CD4-positive, CD25-positive, alpha-beta regulatory T cell (primary cell): ENCODE measurements at places on chromosomes 1 and 21.

GRCh38 chr1:6782151-6782550, 3.1 kb upstream of the CAMTA1 start:
- H3K27me3 ChIP-seq, result no peaks in the 10 kb centered on the region
- peaks cover 21% of the 10 kb centered on the region for H3K4me1 ChIP-seq
- no peak overlapping the region for H3K4me3 ChIP-seq
- DNase-seq, result no peak

GRCh38 chr1:111553196-111553595, 49.8 kb upstream of the ADORA3 start:
- no peak overlapping the region for H3K4me3 ChIP-seq
- H3K27ac ChIP-seq, result no peak overlapping the region
- H3K4me1 ChIP-seq, result no peaks in the 10 kb centered on the region
- DNase-seq, result no peak
- H3K36me3 ChIP-seq, result no peaks in the 10 kb centered on the region

- H3K27ac ChIP-seq, result no peak overlapping the region
- peaks cover 6% of the 10 kb centered on the region for H3K36me3 ChIP-seq
- peaks cover 10% of the 10 kb centered on the region for H3K4me1 ChIP-seq
- DNase-seq, result peak; percentile 54
- no peak overlapping the region for H3K4me3 ChIP-seq
Measured at GRCh38 chr1:147627435-147628110, 42.8 kb downstream of the ACP6 start.

GRCh38 chr1:23679815-23680214, 11.8 kb upstream of the RPL11 start:
- H3K36me3 ChIP-seq, result no peaks in the 10 kb centered on the region
- H3K27ac ChIP-seq, result no peak overlapping the region
- H3K27me3 ChIP-seq, result peaks cover 9% of the 10 kb centered on the region
- no peaks in the 10 kb centered on the region for H3K4me1 ChIP-seq
- H3K4me3 ChIP-seq, result no peak overlapping the region

- H3K4me3 ChIP-seq, result no peak overlapping the region
- H3K36me3 ChIP-seq, result no peaks in the 10 kb centered on the region
- no peak overlapping the region for H3K27ac ChIP-seq
- DNase-seq, result no peak
Measured at GRCh38 chr1:48530727-48531351, 58.8 kb upstream of the SPATA6 start.

DNA sequence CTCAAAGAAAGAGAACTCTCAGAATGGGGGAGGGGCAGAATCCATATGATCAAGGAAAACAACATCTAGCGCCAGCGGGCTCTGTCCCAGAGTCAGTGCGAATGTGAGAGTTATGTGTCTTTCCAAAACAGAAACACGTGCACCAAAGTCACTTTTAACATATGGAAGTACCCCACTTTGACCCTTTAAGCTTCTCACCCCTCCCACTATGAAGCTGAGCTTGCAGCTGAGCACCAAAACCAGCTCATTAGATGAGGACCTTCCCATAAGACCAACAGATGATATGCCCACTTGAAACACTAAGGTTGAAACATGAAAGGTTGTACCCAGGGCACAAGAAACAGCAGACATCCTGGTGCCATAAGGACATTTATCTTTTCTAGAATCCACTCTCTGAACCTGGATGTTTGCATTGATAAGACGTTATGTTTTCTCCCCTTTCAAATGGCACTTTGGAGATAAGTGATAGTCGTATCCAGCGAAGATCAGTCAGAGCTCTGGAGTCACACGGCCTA, 171.0 kb downstream of the TGFBR3 start:
- H3K4me1 ChIP-seq, result no peaks in the 10 kb centered on the region
- H3K27me3 ChIP-seq, result no peaks in the 10 kb centered on the region
- no peak for DNase-seq
- H3K27ac ChIP-seq, result no peak overlapping the region
- no peak overlapping the region for H3K4me3 ChIP-seq

DNA sequence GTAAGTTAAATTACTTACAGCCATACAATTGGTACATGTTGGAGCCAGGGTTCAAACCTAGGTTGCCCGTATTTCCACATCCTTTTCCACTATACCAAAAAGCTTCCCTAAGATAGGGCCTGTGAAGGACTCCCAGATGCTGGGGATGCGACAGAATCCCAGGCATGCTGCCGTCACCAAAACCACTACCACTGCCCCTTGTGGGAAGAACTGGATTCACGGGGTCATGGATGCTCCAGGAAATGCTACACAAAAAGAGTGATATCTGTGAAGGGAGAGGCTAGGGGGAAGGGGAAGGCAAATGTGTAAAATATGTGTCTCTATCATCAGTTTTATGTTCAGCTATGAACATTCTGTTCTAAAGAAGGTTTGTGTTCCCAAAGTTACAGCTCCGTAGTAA, 133.9 kb upstream of the IVNS1ABP start:
- no peaks in the 10 kb centered on the region for H3K27me3 ChIP-seq
- no peaks in the 10 kb centered on the region for H3K4me1 ChIP-seq
- H3K36me3 ChIP-seq, result no peaks in the 10 kb centered on the region
- DNase-seq, result no peak

DNA sequence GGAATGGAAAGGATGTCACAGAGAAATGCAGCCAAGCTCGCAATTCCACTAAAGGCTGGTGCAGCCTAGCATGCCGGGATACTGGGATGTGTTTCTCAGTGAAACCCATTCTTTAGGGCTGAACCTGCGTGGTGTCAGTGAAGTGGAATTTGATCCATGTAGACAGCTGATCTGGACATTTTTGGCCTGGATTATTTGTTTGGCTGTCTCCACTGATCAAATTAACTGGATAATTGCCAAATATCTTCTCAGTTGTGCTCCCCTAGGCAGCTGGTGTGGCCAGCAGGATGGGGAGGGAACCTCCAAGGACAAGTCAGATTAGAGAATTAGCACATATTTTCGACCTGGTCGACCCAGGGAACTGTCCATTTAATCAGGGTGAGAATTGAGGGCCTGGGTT, 318.4 kb downstream of the RPS6KC1 start:
- no peaks in the 10 kb centered on the region for H3K36me3 ChIP-seq
- H3K4me3 ChIP-seq, result no peak overlapping the region
- no peak overlapping the region for H3K27ac ChIP-seq
- DNase-seq, result no peak
- no peaks in the 10 kb centered on the region for H3K27me3 ChIP-seq

DNA sequence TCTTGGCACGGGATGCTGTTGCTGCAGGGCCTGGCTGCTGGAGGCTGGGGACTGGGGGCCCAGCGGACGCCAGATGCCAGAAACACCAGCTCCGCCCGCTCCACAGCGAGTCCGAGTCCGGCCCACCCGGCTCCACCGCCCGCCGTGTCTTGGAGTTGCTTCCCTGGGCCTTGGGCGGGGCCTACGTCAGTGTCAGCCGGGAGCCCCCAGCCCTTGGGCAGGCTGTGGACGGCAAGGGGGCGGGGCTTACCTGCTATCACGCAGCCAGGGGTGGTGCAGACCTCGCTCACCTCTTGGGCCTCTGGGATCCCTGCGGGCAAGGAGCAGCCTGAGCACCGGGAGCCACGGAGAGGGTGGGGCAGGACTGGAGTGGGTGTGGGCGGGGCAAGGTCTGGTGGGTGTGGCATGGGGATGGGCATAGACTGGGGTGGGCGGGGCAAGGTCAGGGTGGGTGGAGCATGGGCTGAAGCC, 21.8 kb downstream of the MMEL1 start:
- DNase-seq, result no peak
- no peak overlapping the region for H3K4me3 ChIP-seq
- H3K27me3 ChIP-seq, result no peaks in the 10 kb centered on the region

GRCh38 chr1:42434340-42434739, 21.5 kb downstream of the ZMYND12 start:
- no peaks in the 10 kb centered on the region for H3K4me1 ChIP-seq
- H3K27ac ChIP-seq, result no peak overlapping the region
- no peak for DNase-seq
- no peaks in the 10 kb centered on the region for H3K36me3 ChIP-seq

- H3K27ac ChIP-seq, result no peak overlapping the region
- H3K36me3 ChIP-seq, result no peaks in the 10 kb centered on the region
- H3K4me1 ChIP-seq, result no peaks in the 10 kb centered on the region
- no peak overlapping the region for H3K4me3 ChIP-seq
Measured at GRCh38 chr1:7069931-7070330, 284.7 kb downstream of the CAMTA1 start.

DNA sequence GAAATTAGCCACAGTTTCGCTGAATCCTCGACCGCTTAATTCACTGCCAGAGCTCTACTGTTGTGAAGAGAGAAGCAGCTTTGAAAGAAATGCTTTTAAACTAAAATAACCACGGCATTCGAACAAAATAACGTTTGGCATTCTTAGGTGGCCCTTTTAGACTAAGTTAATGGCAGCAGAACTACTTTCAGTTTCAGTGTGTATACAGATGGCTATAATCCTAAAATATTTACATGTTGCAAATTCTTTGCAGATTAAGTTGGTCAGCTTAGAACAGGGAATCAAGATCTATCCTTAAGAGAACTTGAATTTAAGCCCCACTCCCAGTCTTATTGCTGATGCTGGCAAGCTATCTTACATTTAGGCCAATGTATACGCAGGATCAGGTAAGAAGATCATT, 62.7 kb downstream of the ADSS2 start:
- H3K27ac ChIP-seq, result no peak overlapping the region
- no peaks in the 10 kb centered on the region for H3K4me1 ChIP-seq
- no peaks in the 10 kb centered on the region for H3K36me3 ChIP-seq
